NCI-H2029 (cell line): ENCODE measurements at places on chromosomes 5 and 9.

- no peak for DNase-seq
Observed at GRCh38 chr9:25752398-25752797, 74.2 kb upstream of the TUSC1 start.

GRCh38 chr9:83956086-83956435 is 24.0 kb downstream of the HNRNPK start:
- peak; percentile 23 for DNase-seq

GRCh38 chr5:168316139-168316578 is 24.7 kb downstream of the WWC1 start:
- DNase-seq, result peak; percentile 97

GRCh38 chr9:81370650-81371049 is 318.7 kb downstream of the TLE1 start:
- no peak for DNase-seq

DNA sequence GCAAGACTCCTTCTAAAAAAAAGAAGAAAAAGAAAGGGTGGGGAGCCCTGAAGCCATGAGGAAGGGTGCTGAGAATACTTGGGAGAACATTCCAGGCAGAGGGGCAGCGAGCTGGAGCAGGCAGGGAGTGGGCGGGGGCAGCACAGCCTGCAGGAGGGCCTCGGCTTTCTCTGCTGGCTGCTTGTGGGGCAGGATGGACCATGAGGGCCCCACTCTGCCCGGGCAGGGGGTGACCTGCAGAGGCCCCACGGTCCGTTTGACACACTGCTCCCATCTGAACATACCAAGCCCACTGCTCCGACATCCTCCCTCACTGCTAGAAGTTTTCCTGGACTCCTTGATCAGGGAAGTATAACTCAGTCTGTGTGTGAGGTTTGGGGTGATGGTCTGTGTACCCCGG is 11.7 kb upstream of the NUP214 start:
- no peak for DNase-seq

DNA sequence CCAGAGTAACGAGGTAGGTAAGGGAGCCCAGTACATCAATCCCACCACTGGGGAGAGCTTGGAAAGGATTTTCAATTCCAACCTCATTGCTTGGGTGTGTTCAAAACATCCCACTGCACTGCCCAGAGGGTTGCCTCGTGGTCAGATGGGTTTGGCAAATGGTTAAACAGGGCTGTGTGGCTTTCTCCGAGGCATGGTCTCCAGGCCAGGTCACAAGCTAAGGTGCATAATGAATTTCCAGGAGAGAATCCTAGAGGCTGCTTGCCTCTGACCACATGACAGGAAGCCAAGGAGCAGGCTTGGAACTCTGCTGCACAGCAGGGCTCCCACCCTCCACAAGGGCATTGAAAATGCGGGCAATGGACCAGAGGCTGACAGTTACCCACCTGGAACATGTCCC is 51.6 kb downstream of the DAP start:
- DNase-seq, result no peak

GRCh38 chr9:98994172-98995058 is 50.7 kb downstream of the COL15A1 start:
- no peak for DNase-seq

- DNase-seq, result no peak
Observed at GRCh38 chr5:120792477-120792876, 328.4 kb downstream of the PRR16 start.

- DNase-seq, result no peak
Observed at GRCh38 chr5:147658293-147658932, 124.1 kb downstream of the JAKMIP2 start.

GRCh38 chr9:6655036-6655435 is 9.5 kb upstream of the GLDC start:
- no peak for DNase-seq

DNA sequence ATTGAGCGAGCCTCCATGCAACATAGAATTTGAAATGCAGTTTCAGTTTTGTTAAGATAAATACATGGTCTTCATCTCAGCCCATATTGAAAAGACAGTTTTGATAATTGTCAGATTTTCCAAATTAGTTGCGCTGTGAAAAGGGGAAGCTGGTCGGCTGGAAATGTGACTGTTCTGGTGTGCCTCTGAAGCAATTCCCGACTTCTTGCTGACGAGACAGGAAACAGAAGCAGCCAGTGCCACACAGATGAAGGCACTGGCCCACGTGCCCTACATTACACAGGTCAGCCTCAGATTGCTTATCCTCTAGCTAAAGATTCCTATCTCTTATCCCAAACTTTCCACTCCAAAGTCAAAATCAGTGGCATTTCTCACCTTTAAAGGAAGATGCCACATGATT is 214.1 kb upstream of the TLE4 start:
- no peak for DNase-seq

DNA sequence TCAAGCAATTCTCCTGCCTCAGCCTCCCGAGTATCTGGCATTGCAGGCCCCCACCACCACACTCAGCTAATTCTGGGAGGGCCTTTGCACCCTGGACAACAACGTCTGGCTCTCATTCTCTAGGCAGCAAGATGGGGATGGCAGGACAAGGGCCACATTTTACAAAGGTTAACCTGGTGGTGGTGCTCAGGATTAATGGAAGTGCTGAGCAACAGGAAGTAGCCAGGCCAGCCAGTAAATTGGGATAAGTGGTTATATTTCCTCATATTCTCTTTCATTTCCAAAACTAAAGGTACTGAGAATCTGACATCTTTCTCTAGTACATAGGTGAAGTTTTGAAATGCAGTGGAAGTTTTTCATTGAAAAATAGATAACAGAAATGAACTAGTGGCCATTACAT is 24.7 kb upstream of the ASPN start:
- DNase-seq, result no peak

GRCh38 chr5:1438871-1439270 is 6.4 kb downstream of the SLC6A3 start:
- DNase-seq, result no peak

DNA sequence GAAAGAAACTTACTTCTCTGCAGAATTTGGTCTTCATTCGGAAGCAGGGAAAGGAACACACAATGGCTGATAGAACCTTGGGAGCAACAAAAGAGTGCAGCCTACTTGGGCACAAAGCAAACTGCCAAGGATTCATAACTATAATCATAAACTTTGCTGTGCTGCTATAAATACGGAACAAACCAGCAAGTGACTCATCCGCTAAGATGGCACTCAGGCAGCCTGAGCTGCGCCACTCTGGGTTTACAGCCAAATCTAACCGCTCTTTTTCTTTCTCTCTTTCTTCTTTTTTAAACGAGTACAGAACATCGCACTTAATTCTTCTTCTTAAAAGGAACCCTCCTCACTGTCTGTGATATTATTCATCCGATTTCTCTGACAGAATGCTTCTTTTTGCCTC is 81.1 kb downstream of the PTPN3 start:
- no peak for DNase-seq
